ENCODE measurements at places on chromosomes 4 and X. TPM values are rescaled to one million over a fixed set of nuclear protein-coding genes. Genes with fewer than 3 reads are reported as not detected.

The LRBA gene
- 50.1 TPM for total RNA-seq

The HTN3 gene
- not detected for total RNA-seq

The ANOS1 gene
- total RNA-seq, result not detected

The HTRA3 gene
- total RNA-seq, result 17.5 TPM

The GABRE gene
- total RNA-seq, result 64.9 TPM

The EPGN gene
- total RNA-seq, result not detected

The C1QTNF7 gene
- 4.4 TPM for total RNA-seq

The SLC6A14 gene
- not detected for total RNA-seq

DNA sequence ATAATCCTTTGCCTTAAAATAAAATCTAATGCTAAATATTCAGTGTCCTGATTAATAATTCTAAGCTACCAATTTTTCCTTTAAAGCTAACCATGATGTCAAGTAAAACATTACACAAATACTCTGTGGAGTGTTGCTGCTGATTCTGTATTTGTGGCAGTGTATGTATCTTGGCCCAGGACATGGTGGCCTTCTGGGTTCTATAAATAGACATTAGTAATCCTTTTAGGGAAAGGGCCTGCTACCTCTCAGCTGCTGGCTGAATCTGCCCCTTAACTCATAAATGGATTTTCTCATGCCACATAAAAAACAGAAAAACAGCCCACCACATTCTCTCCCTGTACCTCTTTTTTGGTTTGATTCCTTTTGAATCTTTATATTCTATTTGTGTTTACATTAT lies 1.2 kb upstream of the XK start:
- H3K4me3 ChIP-seq, result no peak overlapping the region
- H3K4me1 ChIP-seq, result peaks cover 25% of the 10 kb centered on the region
- peak overlapping the region; percentile 86 for H3K27ac ChIP-seq
- no peaks in the 10 kb centered on the region for H3K36me3 ChIP-seq
- peaks cover 4% of the 10 kb centered on the region for H3K27me3 ChIP-seq

DNA sequence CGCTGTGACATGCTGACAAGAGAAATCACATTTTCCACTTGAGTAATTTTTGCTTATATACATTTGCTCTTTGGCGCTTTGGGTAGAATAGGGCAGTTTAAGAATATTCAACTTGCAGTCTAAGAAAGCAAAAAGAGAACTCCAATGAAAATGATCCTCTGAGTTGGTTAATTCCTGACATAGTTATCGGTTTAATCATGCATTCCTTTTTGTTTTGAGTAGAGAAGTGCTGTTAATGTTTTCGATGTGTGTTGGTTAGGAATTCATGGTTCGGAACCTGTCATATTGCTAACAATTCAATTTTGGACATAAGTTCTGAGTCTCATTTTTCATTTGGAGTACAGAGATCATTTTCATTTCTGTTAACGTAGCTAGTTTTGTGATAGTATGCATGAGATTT lies 700.6 kb upstream of the PITX2 start:
- H3K27me3 ChIP-seq, result no peaks in the 10 kb centered on the region
- H3K36me3 ChIP-seq, result no peaks in the 10 kb centered on the region
- DNase-seq, result no peak
- no peak overlapping the region for H3K4me3 ChIP-seq
- no peak overlapping the region for H3K27ac ChIP-seq

- no peak overlapping the region for H3K4me3 ChIP-seq
- H3K27me3 ChIP-seq, result no peaks in the 10 kb centered on the region
- H3K4me1 ChIP-seq, result peaks cover 26% of the 10 kb centered on the region
These were observed 17.7 kb downstream of the ARAP2 start for GRCh38 chr4:36226430-36227227.

DNA sequence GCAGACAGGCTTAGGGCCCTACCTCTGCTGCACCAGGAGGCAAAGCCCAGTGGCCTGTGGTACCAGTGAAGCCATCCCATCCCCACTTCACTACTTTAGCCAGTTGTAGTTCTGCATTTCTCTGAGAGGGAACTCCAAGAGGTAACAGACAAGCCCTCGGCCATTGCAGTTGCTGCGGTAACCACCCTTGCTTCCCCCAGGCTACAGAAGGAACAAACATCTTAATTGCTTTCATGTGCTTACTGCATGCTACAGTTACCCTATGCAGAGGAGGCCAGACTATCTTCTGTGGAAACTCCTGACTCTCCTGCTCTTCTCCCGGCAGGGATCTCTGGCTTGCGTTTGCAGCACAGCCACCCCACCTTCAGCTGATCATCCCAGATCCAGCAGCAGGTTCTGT lies 67.8 kb downstream of the SPIN4 start:
- H3K4me1 ChIP-seq, result no peaks in the 10 kb centered on the region
- H3K27ac ChIP-seq, result no peak overlapping the region
- no peak overlapping the region for H3K4me3 ChIP-seq
- DNase-seq, result no peak
- H3K27me3 ChIP-seq, result no peaks in the 10 kb centered on the region

- H3K36me3 ChIP-seq, result no peaks in the 10 kb centered on the region
- DNase-seq, result no peak
- no peak overlapping the region for H3K4me3 ChIP-seq
- no peak overlapping the region for H3K27ac ChIP-seq
- H3K27me3 ChIP-seq, result no peaks in the 10 kb centered on the region
- H3K4me1 ChIP-seq, result peaks cover 8% of the 10 kb centered on the region
These were observed 266.3 kb downstream of the FBXW7 start for GRCh38 chr4:152269448-152270191.

- DNase-seq, result no peak
- no peaks in the 10 kb centered on the region for H3K4me1 ChIP-seq
- no peaks in the 10 kb centered on the region for H3K36me3 ChIP-seq
- no peaks in the 10 kb centered on the region for H3K27me3 ChIP-seq
- no peak overlapping the region for H3K27ac ChIP-seq
- H3K4me3 ChIP-seq, result no peak overlapping the region
These were observed 1021.2 kb downstream of the PCDH7 start for GRCh38 chr4:31741326-31741725.

DNA sequence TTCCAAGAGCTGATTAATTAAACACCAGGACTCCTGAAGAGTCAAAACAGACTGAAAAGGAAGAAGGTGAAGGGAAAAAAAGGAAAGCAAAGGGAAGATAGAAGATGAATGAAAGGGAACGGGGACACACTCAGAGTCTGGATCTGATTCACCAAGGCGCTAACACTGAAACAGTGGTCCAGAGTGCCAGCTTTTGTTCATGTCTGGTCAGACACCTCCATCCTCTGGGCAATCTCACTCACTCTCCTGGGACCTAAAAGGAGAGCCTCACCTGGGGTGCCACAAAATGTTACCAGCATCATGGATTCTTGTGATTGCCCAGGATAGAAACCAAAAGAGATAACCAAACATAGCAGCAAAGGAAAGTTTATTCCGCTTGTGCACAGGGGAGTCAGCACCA lies 120.3 kb upstream of the AFF2 start:
- H3K4me3 ChIP-seq, result no peak overlapping the region
- no peak for DNase-seq
- no peak overlapping the region for H3K27ac ChIP-seq
- no peaks in the 10 kb centered on the region for H3K27me3 ChIP-seq

- no peak for DNase-seq
- H3K27ac ChIP-seq, result no peak overlapping the region
- H3K36me3 ChIP-seq, result no peaks in the 10 kb centered on the region
- H3K27me3 ChIP-seq, result no peaks in the 10 kb centered on the region
These were observed 18.1 kb upstream of the PAGE5 start for GRCh38 chrX:55201930-55202579.

GRCh38 chr4:173051716-173052115 lies 116.9 kb upstream of the GALNT7 start:
- H3K4me3 ChIP-seq, result no peak overlapping the region
- H3K36me3 ChIP-seq, result no peaks in the 10 kb centered on the region
- peaks cover 9% of the 10 kb centered on the region for H3K4me1 ChIP-seq
- no peaks in the 10 kb centered on the region for H3K27me3 ChIP-seq
- no peak for DNase-seq

DNA sequence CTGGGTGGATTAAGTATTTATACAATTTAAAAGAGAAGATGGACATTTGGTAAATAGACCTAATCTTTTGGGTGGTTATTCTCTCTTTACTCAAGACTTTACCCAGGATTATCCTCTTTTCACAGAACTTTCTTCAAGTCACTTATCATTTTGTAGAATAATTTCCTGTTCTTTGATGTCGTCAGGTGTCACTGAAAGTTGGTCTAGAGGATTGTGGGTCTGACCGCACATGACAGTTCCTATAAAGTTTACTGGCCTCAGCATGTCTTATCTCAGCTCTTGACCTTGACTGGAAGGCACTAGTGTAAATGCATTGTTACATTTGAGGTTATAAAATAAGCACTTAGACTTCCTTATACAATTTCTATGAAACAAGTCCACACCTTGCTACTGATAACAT lies 139.9 kb upstream of the SLC4A4 start:
- DNase-seq, result no peak
- no peaks in the 10 kb centered on the region for H3K27me3 ChIP-seq
- no peaks in the 10 kb centered on the region for H3K36me3 ChIP-seq
- H3K4me1 ChIP-seq, result peaks cover 17% of the 10 kb centered on the region

DNA sequence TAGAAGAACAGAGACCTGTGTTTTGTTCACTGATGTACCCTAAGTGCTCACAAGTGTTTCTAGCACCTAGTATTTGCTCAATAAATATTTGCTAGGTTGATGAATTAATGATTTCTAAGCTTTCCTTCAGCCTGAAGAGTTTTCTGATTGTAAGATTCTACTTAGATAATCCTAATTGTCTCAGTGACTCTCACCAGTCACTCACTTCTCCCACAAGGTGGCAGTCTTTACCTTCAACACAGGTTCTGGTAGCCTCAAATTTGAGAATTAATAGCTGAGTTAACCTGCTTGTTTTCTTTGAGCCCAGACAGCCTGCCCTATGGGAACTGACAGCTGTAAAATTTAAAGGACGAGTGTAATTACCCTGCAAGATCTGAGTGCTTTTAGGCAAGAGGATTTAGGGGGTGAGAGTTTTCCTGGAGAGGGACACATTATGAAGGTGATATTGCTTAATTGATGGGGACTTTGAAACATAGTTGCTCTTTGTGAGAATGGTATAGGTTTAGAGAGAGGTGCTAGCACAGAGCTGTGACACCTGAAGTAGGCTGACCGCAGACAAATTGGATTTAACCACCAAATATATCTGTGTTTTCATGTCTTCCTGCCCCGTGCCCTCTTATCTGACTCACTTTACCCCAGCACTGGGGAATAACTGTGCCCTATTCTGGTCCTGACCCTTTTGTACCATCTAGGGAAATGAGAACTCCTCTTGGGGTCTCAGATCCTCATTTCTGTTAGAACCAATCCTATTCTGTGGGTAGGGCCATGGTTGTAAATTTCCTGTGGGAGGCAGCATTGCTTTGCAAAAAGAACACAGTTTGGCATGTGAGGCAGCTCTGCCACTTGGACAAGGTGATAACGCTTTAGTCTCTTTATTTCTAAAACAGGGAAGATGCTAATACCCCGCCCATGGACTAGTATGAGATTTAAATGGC lies 27.7 kb downstream of the CD38 start:
- no peaks in the 10 kb centered on the region for H3K27me3 ChIP-seq
- H3K4me3 ChIP-seq, result no peak overlapping the region
- H3K36me3 ChIP-seq, result no peaks in the 10 kb centered on the region
- peak; percentile 22 for DNase-seq
- no peak overlapping the region for H3K27ac ChIP-seq

GRCh38 chr4:143084566-143084965 lies 100.2 kb upstream of the USP38 start:
- no peak overlapping the region for H3K4me3 ChIP-seq
- no peaks in the 10 kb centered on the region for H3K36me3 ChIP-seq
- no peaks in the 10 kb centered on the region for H3K27me3 ChIP-seq
- H3K4me1 ChIP-seq, result no peaks in the 10 kb centered on the region

- no peak for DNase-seq
- no peak overlapping the region for H3K4me3 ChIP-seq
- no peaks in the 10 kb centered on the region for H3K36me3 ChIP-seq
- H3K27ac ChIP-seq, result no peak overlapping the region
These were observed 2.6 kb upstream of the TMEM192 start for GRCh38 chr4:165115301-165115700.

GRCh38 chrX:27915617-27916016 lies 65.6 kb downstream of the DCAF8L1 start:
- no peak overlapping the region for H3K4me3 ChIP-seq
- no peaks in the 10 kb centered on the region for H3K27me3 ChIP-seq
- H3K4me1 ChIP-seq, result no peaks in the 10 kb centered on the region
- H3K27ac ChIP-seq, result no peak overlapping the region

DNA sequence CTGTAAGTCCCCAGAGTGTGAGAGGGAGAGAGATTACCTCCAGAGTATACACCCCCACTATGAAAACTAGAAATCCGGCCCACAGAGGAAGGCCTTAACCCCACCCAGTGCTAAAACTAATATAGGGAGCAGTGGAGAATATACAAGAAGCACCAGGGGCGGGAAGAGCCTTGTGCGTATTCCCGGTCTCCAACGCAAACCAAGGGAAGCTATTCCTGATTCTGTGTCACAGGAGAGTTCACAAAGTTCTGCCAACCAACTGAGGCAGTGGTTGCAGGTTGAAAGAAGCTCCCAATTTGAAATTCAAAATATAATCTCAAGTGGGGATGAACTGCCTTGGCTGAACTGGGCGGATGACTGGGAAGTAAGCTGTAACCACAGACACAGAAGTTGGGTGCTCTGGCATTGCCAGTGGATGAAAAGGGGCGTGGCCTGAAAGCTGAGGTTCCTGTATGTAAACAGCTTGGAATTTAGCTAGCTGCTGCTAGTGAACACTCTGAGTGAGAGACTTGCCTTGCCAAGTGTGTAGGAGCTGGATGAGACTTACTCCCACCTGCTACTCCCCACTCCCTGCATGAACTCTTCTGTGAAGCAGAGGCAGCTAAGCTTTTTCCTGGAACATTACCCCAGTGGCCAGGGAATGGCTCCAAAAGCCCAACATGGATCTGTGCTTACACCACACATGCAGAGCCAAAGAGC lies 32.7 kb downstream of the ELF2 start:
- peaks cover 21% of the 10 kb centered on the region for H3K4me1 ChIP-seq
- no peak overlapping the region for H3K27ac ChIP-seq
- no peaks in the 10 kb centered on the region for H3K36me3 ChIP-seq
- no peak overlapping the region for H3K4me3 ChIP-seq
- DNase-seq, result no peak
- no peaks in the 10 kb centered on the region for H3K27me3 ChIP-seq

DNA sequence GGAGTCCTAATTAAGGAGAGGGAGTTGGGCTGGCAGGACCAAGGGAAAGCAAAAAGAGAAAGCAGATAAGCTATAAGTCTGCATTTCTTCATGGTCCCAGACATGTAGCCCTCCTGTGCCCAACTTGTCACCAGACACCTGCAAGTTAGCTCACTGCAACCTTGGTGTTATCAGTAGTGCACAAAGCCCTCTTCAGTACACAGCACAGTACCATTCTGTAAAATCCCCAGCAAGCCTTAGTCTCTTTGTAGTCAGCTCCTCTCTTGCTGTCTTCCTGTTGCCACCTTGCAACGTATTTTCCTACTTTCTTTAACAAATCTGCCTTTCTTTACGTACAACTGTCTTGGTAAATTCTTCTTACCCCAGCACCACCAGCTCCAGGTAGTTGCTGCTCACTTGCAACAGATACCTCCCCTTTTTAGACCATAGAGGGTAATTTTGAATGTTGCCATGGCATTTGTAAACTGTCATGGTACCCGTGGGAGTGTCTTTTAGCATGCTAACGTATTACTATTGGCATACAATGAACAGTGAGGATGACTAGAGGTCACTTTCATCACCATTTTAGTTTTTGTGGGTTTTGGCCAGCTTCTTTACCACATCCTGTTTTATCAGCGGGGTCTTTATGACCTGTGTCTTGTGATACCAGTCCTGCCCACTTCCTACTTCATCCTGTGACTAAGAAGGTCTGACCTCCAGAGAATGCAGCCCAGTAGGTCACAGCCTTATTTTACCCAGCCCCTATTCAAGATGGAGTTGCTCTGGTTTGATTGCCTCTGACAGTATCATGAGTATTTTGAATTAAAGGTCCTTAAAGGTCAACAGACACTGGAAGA lies 28.3 kb upstream of the AP1S2 start:
- no peak overlapping the region for H3K27ac ChIP-seq
- H3K36me3 ChIP-seq, result no peaks in the 10 kb centered on the region
- DNase-seq, result peak; percentile 3
- H3K27me3 ChIP-seq, result no peaks in the 10 kb centered on the region
